ENCODE measurements at places on chromosomes 6 and 20.

DNA sequence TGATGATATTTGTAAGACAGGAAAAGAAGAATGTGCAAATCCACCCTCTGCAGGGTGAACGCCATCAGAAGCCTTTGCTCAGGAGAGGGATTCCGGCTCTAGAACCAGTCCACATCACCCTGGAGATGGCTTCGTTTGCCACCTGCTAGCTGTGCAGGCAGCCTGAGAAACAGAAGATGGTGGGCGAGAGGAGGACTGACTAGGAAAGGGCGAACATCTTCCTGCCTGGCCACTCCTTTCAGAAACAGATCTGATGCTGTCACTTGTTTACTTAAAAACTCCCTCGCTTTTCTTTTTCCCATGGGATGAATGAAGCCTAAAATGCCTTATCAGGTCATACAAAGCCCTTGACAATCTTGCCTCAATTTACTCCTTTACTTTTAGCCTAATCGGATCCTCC is 1.2 kb downstream of the PTPRA start:
- peak; percentile 39 for DNase-seq

GRCh38 chr6:26311012-26311384 is 54.0 kb upstream of the BTN3A2 start:
- DNase-seq = peak; percentile 60

GRCh38 chr6:112036088-112036637 is 17.7 kb upstream of the CCN6 start:
- DNase-seq = peak; percentile 43

- DNase-seq = no peak
These were observed 391.8 kb downstream of the SAMD5 start for GRCh38 chr6:147900247-147900830.

GRCh38 chr6:49409951-49410542 is 53.0 kb downstream of the MMUT start:
- peak; percentile 66 for DNase-seq

DNA sequence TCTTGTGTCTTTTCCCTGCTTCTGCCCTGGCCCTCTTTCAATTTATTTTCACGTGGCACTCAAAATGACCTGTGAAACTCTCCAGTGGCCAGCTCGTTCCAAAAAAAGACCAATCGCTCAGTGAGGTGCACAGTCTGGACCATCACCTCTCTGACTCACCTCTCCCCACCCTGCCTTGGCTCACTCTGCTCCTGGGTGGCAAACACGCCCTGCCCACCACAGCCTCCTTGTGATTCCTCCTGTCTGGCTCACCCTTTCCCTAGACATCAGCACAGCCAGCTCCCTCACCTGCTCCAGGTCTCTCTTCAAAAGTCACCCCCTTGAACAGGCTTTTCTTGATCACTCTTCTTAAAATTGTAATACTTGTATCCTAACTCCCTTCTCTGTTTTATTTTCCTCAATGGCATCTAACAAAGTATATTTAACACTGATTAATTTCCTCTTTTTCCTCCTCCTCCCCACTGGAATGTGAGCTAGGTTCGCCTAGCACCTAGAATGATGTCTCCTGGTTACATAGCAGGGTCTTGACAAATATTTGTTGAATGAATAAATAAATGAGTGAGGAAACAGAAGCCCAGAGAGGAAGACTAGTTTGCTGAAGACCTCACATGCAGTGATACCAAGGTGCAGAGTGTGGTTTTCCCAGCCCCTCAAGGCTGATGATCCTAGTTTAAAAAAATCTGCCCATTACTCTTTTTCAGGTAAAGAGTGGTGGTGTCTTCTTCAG is 109.0 kb downstream of the GJA10 start:
- DNase-seq = no peak

DNA sequence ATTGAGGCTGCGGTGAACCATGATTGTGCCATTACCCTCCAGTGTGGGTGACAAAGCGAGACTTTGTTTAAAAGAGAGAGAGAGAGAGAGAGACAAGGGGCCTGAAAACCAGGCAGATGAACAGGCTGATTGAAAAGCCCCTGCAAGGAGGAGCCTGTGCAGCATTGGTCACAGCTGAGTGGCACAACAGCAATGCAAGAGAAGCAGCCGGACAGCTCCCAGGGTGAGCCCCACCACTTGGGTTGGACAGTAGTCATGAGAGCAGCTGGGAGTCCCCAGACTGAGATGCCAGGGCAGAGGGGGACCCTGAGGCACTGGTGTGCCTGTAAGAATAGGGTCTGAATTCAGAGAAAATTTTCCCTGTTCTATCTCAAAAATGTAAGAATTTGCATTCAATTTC is 10.2 kb downstream of the DNPH1 start:
- no peak for DNase-seq
